ENCODE measurements at places on chromosomes 2 and 18.

DNA sequence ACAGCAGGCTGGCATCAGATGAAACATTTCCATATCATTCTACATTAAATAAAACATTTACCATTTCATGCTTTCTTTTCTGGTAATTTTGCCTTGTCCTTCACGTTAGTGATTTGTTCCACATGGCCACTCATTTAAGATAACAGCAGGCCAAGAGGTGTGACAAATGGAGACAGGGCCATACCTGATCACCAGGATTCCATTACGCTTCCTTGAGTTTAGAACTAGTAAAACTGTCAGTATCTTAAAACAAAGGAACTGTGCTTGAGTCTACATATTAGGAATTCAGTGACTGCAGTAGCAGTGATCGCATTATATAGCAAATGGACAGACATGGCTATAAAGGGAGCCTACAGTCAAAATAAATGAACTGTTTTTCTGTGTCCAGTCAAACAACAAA lies 155.1 kb upstream of the FSHR start:
- no peak for DNase-seq

GRCh38 chr2:134238371-134238770 lies 15.5 kb upstream of the MGAT5 start:
- DNase-seq, result no peak

GRCh38 chr2:17625446-17625845 lies 85.0 kb downstream of the VSNL1 start:
- no peak for DNase-seq

DNA sequence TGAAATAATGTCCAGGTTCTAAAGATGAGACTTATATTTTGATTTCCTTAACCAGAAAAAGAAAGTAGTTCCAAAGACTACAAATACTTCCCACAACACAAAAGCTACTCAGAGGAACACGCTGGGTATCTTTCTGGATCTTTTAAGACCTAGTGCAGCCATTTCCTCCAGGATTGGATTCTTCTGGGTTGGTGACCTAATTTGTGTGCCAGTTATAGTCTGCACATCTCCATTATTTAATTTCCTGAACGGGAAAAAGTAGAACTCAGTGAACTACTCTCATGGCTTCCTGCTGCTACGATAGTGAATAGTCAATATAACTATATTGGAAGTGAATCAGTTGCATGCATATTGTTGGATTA lies 1.5 kb downstream of the TMEM87B start:
- no peak for DNase-seq

DNA sequence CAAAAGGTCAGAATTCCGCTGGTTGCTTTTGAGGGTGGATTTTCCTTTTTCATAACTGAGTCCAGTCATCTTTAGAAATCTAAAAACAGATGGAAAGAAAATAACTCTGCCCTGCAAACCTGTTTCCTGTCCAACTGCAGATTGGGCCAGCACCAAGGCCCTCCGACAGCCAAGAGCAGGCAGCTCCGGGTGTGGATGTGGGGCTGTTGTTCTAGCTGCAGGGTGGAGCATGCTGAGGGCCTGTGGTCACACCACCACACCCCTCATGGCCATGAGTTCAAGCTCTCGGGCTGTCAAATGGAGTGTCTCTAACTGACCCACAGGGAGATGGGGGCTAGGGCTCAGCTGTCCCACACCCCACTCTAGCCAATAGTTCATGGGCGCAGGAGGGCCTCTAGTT lies 69.3 kb upstream of the BZW1 start:
- DNase-seq, result no peak

GRCh38 chr18:30676053-30676480 lies 366.5 kb downstream of the DSC3 start:
- no peak for DNase-seq

GRCh38 chr18:9743200-9744016 lies 35.3 kb downstream of the RAB31 start:
- DNase-seq, result no peak

DNA sequence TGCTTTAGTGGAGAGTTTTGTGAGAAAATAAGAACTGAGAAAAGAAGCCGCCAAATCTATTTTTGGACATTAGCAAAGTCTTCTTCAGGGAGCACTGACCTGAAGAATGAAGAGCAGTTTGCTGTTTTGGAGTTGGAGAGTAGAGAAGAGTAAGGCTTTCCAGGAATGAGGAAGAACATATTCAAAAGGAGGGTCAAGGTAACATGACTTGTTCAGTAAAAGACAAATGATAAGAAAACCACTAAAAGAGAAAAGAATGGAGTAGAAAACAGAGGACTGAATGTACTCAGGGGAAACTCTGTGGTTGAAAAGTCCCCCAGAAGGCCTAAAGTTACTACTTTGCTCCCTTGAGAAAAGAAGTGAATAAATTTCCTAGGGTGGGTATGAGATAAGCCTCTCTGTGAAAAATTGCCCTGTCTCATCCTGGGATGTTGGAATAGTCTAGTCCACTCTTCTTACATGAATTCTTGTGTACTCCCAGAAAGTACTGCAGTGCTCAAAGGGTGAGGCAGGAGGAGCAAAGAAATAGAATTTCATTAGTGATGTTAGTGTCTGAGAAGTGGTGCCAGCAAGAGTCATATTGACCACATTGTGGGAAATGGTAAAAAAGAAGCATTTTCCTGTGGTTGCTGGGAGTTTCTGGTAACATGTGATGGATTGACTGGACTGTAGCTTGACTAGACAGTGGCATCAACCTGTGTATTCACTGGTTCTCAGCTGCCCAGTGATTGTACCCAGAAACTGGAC lies 27.8 kb downstream of the MBD5 start:
- no peak for DNase-seq

- DNase-seq, result no peak
Measured at GRCh38 chr2:235599596-235600338, 105.9 kb downstream of the AGAP1 start.

DNA sequence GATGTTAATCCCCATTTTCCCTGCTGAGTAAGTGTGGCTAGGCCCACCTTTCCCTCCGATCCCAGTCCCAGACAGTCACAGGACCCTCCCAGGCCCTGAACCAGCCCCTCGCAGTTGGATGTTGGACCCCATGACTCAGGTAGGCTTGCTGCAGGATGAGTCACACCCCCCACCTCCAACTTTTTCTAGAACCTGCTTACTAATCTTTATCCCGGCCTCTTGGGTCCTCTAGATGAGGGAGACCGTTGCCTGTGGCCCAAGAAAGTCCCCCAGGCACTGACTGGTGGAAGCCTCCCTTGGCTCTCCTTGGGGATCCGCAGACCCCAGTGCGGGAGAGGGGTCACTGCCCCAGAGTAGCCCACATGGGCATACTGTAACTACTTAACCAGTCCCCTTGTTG lies 98.5 kb downstream of the SMAD7 start:
- DNase-seq, result no peak

DNA sequence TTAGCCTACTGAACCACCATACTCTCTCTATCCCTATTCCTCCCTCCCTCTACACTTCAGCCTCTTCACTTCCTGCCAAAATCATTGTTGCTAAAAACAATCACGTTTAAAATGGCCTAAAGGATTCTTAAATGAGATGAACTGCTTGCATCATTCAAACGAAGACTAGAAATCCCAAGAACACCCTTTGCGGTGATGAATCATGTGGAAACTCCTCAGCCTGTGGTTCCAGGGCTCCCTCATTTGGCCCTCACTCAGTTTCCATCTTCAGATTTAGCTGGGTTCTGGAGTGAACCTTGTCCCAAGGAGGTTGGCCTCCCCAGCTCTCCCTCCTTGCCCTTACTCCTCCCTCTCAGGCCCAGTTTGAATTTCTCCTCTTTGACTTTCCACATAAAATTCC lies 125.6 kb upstream of the CDC42EP3 start:
- DNase-seq, result no peak

- DNase-seq, result no peak
Measured at GRCh38 chr18:79323471-79323870, 72.3 kb upstream of the NFATC1 start.

DNA sequence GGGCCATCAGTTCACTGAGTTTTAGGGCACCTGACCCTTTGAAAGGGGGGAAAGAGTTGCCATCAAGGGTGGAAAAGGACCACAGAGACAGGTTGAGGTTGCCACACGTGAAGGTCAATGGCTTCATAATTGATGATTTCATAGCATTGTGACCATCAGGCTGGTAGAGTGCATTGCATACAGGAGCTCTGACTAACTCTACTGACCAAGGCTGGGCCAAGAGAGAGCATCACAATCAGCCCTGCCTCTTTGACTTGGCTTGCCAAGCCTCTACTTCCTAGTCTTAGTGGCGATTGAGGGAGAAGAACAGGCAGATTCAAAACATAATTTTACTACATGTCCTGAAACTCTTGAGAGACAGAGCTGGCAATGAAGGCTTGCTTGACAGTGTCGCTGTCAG lies 5.8 kb upstream of the TNP1 start:
- DNase-seq, result no peak

DNA sequence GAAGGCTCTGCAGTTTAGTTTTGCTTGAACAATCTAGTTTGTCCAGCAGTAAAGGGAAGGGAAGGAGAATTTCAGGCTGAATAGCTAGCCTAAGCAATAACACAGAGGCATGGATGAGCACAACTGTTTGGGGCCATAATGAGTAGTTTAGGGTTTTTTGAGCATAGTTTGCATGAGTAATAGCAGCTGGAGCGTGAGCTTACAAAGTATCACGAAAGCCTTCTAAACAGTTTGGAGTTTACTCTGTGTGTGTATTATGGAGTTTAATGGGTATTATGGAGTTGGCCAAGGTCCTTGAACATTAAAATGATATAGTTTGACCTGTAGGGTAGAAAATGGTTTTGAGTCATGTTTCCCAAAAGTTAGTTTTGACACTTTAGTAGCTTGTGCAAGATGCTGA lies 782.3 kb downstream of the ERBB4 start:
- DNase-seq, result no peak

DNA sequence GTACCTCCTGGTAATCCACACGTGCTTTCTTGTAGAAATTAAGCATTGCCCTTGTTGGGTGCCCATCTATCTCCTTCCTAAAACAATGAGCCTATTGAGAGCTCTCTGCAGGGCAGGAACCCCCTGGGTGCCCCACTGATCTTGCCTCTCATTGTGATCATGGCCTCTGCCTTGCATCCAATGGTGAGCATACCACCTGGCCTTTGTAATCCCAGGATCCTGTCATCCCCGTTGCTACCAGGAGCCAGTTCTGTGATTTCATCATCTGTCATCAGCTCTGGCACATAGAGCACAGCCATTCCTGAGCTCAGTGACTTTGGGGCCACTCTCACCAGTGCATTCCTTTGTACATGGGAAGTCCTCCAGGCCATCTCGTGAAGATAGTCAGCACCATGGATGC lies 381.0 kb upstream of the ID2 start:
- no peak for DNase-seq

DNA sequence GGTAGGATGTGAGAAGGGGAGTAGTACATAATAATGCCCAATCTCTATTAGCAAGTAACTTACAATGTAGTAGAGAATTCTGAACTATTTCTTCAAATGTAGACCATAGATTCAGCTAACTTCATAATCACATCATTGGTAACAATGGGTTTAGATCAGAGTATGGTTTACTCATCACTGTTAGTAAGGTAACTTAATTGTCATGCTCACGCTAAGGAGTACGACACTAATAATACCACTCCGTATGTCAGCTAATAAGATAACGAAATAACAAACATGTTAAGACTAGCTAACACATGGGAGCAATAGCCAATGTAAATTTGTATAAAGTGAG lies 56.4 kb upstream of the CCDC141 start:
- DNase-seq, result no peak
